ENCODE measurements at places on chromosomes 12 and 14.

- peak; percentile 39 for DNase-seq
Observed at GRCh38 chr12:107373238-107373809, 280.0 kb upstream of the CRY1 start.

- peak; percentile 29 for DNase-seq
Observed at GRCh38 chr12:111268738-111269572, 99.9 kb downstream of the PHETA1 start.

- DNase-seq: peak; percentile 8
Observed at GRCh38 chr14:44846232-44846824, 115.4 kb downstream of the KLHL28 start.

GRCh38 chr14:93937519-93937918 is 10.4 kb downstream of the FAM181A start:
- DNase-seq: no peak

- no peak for DNase-seq
Observed at GRCh38 chr12:9650151-9650576, 19.3 kb upstream of the CLEC2D start.

DNA sequence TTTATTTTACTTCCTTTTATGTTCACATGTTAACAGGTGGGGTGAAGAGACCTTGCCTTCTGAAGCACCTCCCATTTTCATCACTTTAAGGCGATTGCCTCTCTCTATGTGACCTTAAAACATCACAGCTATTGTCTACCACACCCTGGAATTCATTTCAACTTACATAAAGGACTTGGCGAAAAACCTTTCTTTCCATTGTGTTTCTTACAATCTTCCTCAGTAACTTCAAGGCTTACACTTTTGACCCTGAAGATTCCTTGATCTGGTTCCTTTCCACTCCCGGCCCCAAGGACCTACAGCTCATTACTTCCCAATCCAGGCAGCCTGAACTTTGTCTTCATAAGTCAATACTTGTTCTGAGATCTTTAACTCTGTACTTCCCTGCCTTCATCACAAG is 443.3 kb downstream of the ADAMTS20 start:
- no peak for DNase-seq

DNA sequence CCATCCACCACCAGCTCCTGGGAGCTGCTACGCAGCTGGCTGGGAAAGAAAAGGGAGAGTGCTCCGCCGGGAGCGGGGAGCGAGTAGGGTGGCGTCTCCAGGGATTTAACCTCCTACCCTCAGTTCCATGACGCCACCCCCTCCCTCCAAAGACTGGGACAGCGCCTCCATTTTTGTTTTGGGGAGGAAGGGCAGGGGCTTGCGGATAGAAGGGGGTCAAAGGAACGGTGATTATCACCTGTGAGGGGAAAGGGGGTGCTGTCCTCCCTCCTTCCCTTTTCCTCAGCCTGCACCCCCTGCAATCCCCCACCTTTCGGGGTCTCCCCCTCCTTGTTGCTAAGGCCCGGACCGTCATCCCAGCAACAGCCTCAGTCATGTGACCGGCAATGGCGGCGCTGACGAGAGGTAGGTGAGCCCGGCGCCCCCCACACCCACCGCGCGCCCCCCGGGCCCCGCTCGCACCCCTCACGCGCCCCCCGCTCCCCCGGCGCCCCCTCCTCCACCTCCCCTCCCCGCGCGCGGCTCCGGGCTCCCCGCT is at the start of gene DTX3:
Gene DTX3, plus strand, starts transcription at position 371 of the 538 bp plus-strand sequence. CDS start 1,694 bp downstream, outside the sequence.
- DNase-seq: peak; percentile 49

- DNase-seq: peak; percentile 47
Observed at GRCh38 chr12:56487448-56488040, 417 bp downstream of the GLS2 start.

DNA sequence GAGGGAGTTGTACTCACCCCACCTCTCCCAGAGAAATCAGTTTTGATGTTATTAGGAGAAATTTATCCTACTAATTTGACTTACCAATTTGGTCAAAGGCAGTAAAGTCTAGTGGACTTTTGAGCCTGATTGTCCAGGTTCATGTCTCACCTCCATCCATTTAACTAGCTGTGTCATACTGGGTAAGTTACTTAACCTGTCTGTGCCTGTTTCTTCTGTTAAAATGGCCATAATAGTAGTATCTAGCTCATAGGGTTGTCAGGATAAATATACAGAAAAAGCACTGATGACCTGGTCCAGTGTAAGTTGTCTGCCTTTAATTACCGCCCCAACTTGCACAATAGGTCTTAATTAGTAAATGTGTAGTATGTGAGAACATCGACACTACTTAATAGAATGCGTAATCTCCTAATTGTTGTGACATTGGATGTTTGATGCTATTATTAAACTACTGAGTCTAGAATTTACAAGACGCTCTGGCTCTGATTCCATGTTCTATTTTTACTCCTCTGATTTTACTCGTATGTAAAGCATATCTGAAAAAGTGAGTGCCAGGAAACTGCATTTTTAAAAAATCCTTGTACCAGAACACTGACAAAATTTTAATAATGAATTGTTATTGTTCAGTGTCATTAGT is 1.5 kb downstream of the RAB21 start:
- no peak for DNase-seq

- no peak for DNase-seq
Observed at GRCh38 chr12:51948066-51948465, 3.4 kb upstream of the ACVR1B start.

DNA sequence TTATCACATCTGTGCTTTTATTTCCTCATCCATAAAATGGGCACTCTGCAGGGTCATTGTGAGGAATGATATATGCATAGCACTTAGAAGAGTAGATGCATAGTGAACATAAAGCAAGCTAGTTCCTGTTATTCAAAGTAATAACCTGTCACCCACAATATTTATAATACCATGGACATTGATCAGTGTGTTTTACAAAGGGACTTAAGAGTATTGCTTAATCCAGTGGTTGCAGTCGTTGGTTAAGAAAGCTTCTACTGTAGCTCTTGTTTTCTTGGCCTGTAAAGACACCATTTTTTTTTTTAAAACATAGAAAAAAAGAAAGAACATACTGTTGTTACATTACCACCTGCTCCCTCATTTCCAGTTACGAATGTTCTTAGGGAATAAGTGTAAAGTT is 13.1 kb downstream of the METAP2 start:
- DNase-seq: no peak

DNA sequence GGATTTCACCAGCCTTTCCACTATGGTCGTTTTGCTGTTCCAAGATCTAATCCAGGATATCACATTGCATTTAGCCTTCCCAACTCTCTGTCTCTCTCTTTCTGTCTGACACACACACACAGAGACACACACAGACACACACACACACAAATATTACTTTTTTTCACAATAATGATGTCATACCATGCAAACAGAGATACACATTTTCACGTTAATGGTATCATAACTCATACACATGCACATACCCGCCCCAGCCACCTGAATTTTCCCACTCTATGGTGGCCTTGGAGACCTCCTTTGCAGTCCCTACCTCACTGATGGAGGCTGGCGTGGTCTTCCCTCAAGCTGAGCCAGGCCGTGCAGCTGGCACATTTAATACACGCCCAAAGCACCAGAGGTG is 7.2 kb upstream of the MYL2 start:
- no peak for DNase-seq

Data from CD4-positive, alpha-beta T cell treated with Interleukin-17A for 4 hours (primary cell).